ENCODE measurements at places on chromosomes 13 and 19. TPM values are rescaled to one million over a fixed set of nuclear protein-coding genes. Genes with fewer than 3 reads are reported as not detected.

The GPC5 gene
- 0.35 TPM for polyA plus RNA-seq

The ZNF442 gene
- polyA plus RNA-seq, result 0.82 TPM

The ZNF729 gene
- polyA plus RNA-seq, result not detected

The SMIM44 gene
- 0.92 TPM for polyA plus RNA-seq

The ZNF420 gene
- 5.1 TPM for polyA plus RNA-seq

The VSTM1 gene
- polyA plus RNA-seq, result not detected

The PSPN gene
- polyA plus RNA-seq, result 1.0 TPM

The KLK14 gene
- polyA plus RNA-seq, result 0.77 TPM

The ZNF146 gene
- polyA plus RNA-seq, result 18.6 TPM

The SPRY2 gene
- 11.4 TPM for polyA plus RNA-seq

The ZFP28 gene
- 2.7 TPM for polyA plus RNA-seq

The BORCS8 gene
- 28.9 TPM for polyA plus RNA-seq

The PTOV1 gene
- polyA plus RNA-seq, result 177 TPM

The CADM4 gene
- polyA plus RNA-seq, result 9.8 TPM

The APOC1 gene
- 5.0 TPM for polyA plus RNA-seq

The PTH2 gene
- not detected for polyA plus RNA-seq

The CEACAM20 gene
- polyA plus RNA-seq, result not detected
